Immature natural killer cell (primary cell): ENCODE measurements at places on chromosomes 4 and X. TPM values are rescaled to one million over a fixed set of nuclear protein-coding genes. Genes with fewer than 3 reads are reported as not detected.

DNA sequence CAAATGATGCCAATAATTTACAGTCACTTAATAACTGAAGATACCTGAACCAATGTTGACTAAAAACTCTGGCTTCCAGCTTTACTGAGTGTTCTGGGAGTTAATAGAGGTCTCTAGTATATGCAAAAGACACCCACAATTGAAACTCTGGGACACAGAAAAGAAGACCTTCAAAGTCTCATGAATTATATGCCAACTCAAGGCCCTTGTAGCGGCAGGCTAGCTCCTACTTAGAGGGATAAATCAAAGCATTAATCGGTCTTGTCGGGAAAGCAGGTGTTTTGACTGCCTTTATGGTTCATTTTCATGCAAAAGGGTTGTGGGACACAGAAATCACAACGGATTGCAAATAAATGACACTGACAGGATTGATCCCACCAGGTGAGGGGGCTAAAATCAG lies 55.9 kb downstream of the PCDH18 start:
- no peak for DNase-seq

Gene BTC
- not detected for polyA plus RNA-seq

GRCh38 chrX:134545510-134545909 lies 85.5 kb downstream of the HPRT1 start:
- DNase-seq = no peak

DNA sequence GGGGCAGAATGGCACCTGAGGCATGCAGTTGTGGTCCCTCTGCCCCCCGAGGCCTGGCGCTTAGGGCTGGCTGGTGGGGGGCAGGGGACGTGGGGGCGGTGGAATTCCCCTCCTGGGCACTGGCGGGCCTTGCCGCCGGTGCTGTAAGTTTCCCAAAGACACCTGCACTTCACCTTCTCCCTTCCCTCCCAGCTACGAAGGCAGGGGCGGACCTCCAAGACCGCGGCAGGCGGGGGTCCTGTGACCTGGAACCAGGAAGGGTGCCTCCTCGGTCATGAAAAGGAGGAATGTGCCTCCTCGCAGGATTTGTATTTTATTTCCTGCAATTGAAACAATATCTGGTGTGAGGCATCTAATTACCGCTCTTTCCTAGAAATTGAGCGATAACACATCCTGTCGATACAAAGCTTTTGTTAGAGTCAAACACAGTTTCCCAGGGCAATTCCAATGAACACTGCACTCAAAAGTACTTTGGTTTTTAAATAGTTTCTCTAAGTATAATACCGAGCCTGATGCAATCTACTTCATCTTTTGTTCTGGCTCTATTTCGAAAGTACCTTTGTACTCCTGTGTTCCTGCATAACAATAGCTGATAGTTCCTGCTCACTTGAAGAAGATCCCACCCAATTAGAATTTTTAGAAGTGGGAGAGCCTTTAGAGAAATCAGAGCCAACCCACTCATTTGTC lies 12.3 kb upstream of the ADRA2C start:
- DNase-seq = no peak

Gene POLR2B
- 71.6 TPM for polyA plus RNA-seq

- DNase-seq = no peak
These were observed 4.3 kb downstream of the PSAPL1 start for GRCh38 chr4:7430368-7430964.

GRCh38 chr4:145822181-145822580 lies 116.4 kb downstream of the ZNF827 start:
- no peak for DNase-seq

DNA sequence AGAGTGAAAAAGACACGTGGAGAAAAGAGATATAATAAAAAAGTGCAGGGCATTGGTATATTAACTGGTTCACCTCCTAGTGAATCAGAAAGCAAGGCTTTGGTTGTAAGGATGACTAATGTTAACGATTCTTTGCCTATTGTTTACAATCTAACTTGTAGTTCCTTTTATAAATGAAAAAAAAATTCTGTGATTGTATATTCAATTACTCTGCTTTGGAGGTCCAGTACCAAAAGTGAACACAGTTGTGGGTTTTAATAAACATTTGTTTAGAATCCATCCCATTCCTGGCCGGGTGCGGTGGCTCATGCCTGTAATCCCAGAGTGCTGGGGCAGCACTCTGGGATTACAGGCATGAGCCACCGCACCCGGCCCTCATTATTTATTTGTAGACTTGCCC lies 36.9 kb upstream of the PRSS12 start:
- DNase-seq = no peak

GRCh38 chrX:114532111-114532805 lies 51.6 kb upstream of the HTR2C start:
- no peak for DNase-seq

DNA sequence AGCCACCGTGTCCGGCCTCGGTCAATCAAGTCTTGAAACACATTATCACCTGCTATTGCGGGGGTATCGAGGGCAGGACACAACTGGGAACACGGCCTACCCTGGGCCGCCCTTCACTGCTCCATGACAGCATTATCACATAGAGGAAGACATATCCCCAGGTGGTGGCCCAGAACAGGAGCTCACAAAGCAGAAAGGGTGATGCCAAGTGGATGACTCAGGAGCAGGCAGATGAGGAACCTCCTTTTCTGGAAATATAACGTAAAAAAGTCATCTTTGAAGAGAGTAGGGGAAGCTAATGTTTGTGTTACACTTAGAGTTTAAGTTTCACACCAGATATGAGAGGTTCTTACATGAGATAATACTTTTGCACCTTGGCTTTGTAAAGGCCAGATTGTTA lies 5.3 kb upstream of the SUPT20HL1 start:
- DNase-seq = no peak

- peak; percentile 13 for DNase-seq
These were observed 5.9 kb downstream of the RTL3 start for GRCh38 chrX:78653118-78653822.

DNA sequence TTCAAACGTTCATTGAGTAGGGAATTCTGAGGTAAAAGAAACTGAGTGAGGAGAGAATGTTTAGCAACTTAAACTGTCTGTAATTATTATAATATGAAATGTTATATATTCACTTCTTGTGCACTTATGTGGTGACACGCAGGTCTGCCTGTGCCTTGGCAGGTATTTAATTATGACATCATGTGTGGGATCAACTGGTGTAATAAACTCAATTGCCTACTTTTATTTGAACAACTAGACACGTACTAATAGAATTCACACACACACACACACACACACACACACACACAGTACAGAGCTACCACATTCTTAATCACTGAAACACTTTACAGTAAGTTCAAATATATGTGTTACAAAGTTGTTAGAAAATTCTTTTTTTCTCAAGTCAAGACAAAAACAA lies 20.7 kb upstream of the SLC25A31 start:
- no peak for DNase-seq

GRCh38 chr4:129342819-129343408 lies 247.0 kb downstream of the C4orf33 start:
- DNase-seq = no peak

GRCh38 chrX:111634823-111635729 lies 45.9 kb upstream of the ALG13 start:
- no peak for DNase-seq

GRCh38 chr4:108943976-108944591 lies 181.2 kb upstream of the ETNPPL start:
- no peak for DNase-seq

Gene PLS3
- polyA plus RNA-seq = not detected

DNA sequence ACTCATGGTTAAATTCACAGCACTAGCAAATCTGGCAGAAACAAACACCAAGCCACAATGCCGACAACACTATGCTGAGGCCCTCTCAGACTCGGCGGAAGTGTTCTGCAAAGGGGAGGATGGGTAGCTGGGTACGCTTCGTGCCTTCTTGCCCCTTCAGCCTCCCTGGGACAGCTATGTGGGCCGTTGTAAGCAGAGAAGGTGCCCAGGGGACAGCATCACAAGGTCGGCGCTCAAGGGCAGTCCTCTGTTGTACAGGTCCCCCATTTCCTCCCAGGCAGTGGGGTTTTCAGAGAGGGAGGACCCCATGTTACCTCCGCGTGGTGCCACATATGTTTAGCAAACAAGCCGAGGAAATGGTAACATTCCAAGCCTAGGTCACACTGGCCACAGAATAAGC lies 173.6 kb downstream of the AFAP1 start:
- DNase-seq = no peak

GRCh38 chr4:152436384-152436783 lies 99.5 kb downstream of the FBXW7 start:
- no peak for DNase-seq

DNA sequence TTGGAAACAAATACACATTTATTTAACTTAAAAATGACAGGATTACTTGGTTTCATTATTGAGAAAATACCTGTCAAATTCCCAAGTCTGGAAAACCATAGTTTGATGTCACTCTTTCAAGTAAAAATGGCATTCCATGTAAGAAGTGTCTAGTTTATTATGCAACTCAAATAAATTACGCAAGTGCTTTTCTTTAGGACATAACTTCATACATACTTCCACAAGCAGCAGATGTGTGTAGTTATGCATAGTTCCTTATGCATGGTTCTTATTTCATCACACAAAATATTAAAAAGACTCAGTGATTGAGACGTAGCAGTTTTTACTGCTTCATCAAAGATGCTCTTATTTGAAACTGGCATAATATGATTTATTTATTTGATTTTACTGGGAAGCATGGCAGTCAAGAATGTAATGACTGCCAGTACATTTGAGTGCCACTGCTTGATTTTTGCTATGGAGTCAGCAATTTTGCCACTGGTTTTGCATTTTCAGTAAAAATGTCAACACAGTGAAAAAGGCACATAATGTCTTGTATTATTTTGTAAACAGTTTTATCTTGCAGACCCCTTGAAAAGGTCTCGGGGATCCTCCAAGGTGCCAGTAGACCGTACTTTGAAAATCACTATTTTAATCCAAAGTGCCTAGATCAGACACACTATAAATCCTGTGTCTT lies 62.1 kb downstream of the CLCN3 start:
- DNase-seq = no peak

DNA sequence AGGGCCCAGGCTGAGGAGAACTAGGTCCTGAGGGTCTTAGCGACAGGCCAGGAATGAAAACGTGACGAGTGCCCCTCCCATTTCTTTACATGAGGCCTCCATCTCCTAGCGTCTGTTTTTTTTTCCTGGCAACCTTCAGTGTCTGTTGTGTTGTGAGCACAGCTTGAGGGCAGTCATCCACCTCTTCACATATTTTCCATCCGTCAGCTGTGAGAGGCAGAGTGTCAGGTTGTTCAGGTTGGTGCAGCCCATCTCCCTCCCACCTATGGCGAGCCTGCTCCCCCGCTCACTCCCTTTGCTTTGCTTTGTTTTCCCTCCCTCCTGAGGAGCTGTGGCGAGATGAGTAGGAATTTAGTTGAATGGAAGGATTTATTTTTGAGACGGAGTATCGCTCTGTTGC lies 51.7 kb upstream of the CHRNA9 start:
- DNase-seq = no peak

Gene BEX5
- polyA plus RNA-seq = 4.2 TPM

Gene UFSP2
- 31.9 TPM for polyA plus RNA-seq

Gene PPP4R3C
- not detected for polyA plus RNA-seq

DNA sequence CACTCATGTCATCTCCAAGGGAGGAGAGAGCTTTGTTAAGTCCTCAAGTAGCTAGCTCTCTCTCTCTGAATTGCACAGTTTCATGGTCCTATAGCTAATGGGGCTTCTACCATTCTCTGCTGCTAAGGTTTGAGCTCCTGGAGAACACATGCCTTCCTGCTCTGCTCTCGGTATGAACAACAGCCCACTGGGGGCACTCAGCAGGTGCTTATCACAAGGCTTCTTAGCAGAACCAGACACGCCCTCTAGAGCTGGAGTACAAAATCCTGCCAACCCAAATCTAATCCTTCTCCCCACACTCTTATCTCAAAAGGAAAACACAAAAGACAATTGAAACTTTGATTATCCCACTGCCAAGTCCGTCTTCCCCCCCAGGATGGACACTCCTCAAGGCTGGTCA lies 176.5 kb downstream of the HS3ST1 start:
- no peak for DNase-seq

DNA sequence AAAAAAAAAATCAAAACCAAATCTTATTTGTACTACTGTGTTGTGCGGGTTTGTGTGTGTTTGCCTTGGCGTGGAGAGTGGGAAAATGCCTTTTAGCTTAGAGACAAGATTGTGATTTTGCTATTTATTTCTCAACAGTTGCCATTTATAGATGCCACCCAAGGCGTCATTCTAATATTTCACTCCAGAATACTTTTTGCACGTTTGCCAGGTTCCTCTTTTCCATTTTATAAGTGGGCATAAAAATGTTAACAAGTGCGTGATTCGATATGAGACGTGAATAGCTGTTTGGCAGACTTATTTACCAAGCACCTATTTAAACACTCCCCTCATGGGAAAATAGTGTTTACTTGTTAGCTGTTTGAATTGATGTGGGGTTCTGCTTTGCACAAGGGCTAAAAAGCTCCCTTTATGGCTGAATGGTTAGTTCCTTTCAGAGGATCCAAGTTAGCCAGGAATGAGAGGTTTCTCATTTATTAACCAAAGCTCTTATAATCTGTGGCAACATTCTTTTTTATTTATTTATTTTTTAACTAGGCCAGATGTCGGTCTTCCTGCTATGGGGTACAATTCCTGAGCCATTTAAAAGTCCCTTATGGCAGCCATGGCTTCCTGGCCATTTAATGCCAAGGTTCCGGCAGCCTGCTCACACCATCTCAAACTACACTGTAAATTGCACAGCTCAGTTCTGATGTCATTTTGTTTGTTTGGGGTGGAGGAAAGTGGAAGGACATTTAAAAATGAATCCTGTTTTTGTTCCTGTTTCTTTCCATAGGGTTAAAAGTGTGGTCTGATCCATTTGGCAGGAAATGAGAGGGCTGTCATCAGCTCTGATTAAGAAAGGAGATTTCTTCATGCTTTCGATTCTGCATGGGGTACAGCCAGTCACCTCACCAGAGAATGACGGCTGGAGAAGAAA lies 14.6 kb downstream of the SMIM20 start:
- no peak for DNase-seq

DNA sequence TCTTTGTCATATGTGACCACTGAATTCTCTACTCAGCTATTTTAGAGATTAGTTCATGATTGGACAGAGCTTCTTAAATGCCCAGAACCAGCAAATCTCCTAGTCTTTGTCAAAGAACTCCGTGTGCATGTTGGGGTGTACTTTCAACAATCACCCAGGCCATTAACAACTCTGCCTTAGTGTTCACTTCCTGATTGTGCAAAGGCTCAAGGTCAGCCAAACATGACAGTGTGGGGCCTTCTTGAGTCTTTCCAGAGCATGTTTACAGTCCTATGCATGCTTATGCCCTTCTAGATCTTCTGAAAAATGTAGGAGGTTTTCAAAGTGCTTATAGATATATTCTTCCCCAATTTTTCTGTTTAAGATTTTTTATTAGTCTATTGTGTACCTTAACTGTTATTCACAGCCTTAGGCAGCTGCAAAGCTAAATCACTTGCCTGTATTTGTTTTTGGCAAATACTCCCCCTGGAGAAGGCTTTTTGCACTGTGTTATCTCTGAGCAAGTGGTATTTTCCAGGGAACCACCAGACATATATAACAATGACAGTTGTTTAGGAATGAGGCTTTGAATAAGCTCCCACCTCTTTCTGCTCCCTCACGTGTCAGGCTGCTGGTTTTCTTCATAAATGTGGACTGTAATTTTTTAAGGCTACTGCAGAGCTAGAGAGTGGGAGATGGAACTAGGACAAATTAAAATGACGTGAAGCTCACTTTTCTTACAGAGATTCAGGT lies 24.0 kb upstream of the DRP2 start:
- DNase-seq = no peak
